Mesenchymal stem cell (in vitro differentiated cells and primary cell): ENCODE measurements at places on chromosomes 16 and 17.

DNA sequence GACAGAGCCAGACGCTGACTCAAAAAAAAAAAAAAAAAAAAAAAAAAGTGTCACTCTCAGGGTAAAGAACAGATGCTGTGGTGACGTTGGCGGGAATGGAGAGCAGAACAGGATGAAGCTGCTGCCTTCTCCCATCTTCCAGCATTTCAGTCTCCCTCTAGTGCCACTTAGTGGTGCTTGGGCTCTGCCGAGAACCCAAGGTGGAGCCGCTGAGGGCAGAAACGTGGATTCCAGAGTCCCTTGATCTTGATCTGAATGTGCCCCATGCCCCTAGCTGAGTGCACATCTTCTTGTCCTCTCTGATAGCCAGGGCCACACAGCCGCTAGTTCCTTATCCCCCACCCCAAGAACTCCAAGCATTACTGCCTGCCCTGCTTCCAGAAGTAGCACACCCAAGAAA lies 43.2 kb upstream of the FA2H start:
- no peak for DNase-seq

DNA sequence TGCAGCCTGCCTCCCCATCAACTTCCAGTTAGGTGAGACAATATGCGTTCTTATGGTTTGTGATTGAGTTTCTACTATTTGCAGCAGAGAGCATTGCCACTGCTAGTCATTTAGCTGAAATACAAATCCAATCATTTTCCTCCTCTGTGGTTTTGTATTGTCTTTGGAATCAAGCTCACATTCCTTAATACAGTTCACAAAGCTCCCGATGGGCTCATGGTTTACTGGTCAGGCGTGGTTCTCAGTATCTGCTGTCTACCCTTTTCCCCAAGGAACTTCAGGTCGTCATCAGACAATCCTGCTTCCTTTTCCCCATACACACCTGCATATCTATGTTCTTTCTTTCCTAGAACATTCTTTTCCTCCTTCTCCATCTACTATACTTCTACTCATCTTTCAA lies 69.6 kb upstream of the GAS7 start:
- DNase-seq, result no peak

DNA sequence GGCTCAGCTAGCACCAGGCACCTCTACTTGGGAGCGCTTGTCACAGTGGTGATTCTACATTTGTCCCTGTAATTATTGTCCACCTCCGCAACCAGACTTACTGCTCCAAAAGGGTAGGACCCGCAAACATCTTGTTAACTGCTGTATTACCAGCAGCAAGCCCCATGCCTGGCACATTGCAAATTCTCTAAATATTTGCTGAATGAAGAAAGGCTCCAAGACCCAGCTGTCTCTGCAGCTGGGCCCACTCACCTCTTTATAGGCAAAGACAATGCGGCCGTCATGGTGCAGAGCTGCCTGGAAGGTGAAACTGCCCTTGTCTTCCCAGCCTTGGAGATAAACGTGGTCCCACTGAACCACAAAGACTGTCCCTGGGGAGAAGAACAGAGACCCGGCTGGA lies 44.3 kb downstream of the PLXDC1 start:
- DNase-seq, result no peak

GRCh38 chr16:67248073-67248400 lies 742 bp upstream of the SLC9A5 start:
- DNase-seq, result peak; percentile 35

DNA sequence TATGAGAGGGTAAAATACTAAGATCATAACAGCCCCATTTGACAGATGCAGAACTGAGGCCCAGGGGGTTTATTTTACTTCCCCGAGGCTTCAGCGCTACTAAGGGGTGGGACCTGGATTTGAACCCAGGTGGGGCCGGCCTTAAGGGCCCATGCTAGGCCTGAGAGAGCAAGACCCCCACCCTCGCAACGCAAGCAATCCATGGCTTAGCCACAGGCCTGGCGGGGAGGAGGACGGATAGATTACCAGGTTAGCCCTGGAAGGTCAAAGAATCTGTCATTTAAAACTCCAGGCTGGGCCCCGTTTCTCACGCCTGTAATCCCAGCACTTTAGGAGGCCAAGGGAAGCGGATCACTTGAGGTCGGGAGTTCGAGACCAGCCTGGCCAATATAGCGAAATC lies 1.9 kb upstream of the CDH3 start:
- no peak for DNase-seq

GRCh38 chr16:3036726-3037315 lies at the start of gene BICDL2:
TSS of gene BICDL2 (minus strand) at chr16:3036944. CDS start at chr16:3035496, 1,448 bp downstream.
- no peak for DNase-seq
